Right ventricle myocardium superior (tissue), 1 donor: ENCODE measurements at places on chromosomes 5 and 9.

- no peak for DNase-seq
These were observed 122.8 kb downstream of the CCDC192 start for GRCh38 chr5:127826011-127826410.

DNA sequence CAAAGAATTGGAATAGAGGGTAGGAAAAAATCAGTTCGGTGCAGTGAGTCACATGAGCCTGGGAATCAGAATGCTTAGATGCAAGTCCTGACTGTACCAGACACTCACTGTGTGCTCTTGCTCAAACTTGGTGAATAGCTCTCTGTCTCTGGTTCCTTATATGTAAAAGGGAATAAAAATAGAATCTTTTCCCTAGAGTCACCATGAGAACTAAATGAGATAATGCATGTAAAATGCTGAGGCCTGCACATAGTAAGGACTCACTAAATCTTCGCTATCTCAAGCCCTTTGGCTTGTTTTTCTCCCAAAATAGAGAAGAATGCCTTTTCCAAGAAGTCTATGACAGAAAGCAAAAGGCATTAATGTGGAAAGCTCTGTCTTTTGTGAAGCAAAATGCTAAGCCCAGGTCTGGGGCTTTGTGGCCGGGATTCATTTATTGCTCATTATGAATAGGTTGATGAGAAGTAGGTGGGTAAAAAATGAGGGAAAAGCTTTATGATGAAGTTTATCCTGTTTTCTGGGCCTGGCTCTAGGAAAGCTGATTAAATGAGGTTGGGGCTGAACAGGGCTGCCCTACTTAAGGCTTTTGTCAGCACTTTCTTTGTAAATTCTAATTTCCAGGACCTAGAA lies 483.3 kb downstream of the DMAC1 start:
- no peak for DNase-seq

- no peak for DNase-seq
These were observed 168.4 kb downstream of the GADD45G start for GRCh38 chr9:89773170-89773569.

GRCh38 chr5:33308586-33308985 lies 132.2 kb upstream of the TARS1 start:
- no peak for DNase-seq
